ENCODE measurements at places on chromosomes 6 and 20. TPM values are rescaled to one million over a fixed set of nuclear protein-coding genes. Genes with fewer than 3 reads are reported as not detected.

DNA sequence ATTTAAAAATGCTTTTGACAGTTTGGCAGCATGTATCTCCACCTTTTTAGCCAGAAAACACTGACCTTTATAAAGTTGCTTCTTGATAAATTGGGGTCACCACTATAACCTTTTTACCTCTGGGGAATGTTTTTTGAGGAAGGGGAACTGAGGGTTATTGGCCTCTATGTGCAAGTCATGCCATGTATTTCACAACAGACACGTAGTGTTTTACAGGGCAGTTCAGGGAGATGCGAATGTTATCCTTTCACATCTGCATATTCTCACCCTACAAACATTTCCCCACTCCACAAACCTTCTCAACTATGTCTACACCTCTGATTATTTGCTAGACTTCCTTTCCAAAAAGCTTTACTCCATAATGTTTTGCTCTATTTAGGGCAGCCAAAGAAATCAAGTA is 17.0 kb upstream of the SLA2 start:
- no peak for DNase-seq

LPA gene
- total RNA-seq: not detected

GRCh38 chr6:157505912-157506491 is 125.0 kb downstream of the ZDHHC14 start:
- no peak for DNase-seq

GRCh38 chr6:37077905-37078296 is 72.4 kb downstream of the FGD2 start:
- peak; percentile 94 for DNase-seq

GRCh38 chr20:10253780-10254179 is 35.1 kb downstream of the SNAP25 start:
- DNase-seq: no peak

DNA sequence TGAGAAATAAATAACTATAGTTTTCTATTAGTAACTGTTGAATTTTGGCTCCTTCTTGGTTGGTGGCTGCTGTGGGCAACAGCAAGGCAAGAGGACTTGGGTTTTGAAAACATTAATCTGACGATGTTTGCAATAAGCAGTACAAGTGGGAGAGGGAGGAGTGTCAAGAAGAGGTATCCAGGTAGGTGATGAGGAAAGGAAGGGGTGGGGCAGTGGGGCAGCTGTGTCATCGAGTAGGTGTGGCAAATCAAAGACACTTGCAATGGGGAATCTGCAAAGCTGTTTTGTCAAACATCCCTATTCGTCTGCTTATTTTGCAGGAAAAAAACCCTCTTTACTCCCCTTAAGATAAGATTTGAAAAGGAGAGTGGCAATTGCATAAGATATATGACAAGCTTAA is 171.9 kb upstream of the MAP3K7 start:
- no peak for DNase-seq

DNA sequence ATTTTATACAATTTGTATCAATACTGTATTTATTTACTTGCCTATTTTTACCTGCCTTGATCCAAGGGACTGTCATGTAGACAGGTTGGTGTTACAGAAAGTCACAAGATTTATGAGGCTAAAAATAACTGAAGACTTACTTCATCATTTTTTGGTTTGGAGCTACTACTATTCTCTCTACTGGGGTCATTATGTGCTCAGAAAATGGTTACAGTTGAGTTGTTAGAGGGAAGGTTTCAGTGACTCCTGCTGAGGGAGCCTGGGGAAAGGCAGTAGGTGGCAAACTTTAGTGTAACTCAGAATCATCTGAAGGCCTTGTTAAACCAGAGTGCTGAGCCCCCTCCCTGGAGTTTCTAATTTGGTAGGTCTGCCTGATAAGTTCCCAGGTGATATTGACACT is 118.8 kb downstream of the TINAG start:
- DNase-seq: no peak

C20orf202 gene
- total RNA-seq: not detected

DNA sequence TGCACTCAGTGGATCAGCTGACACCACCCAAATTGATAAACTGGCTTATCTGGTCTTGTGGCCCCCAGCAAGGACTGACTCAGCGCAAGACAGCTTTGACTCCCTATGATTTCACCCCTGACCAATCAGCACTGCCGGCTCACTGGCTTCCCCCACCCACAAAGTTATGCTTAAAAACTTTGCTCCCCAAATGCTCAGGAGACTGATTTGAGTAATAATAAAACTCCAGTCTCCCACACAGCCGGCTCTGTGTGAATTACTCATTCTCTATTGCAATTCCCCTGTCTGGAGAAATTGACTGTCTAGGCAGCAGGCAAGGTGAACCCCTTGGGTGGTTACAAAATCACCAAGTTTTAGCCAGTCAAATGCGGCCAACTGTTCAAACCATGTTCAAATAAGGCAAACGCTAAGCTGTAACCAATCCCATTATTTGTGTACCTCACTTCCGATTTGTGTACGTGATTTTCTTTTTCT is 32.5 kb downstream of the SLC22A2 start:
- no peak for DNase-seq

PDYN gene
- total RNA-seq: not detected

SAPCD1 gene
- total RNA-seq: not detected

GRCh38 chr6:6752129-6752528 is 163.6 kb downstream of the LY86 start:
- DNase-seq: no peak

- no peak for DNase-seq
Measured at GRCh38 chr6:88455317-88455716, 289.2 kb upstream of the CNR1 start.

GRCh38 chr20:45826381-45827019 is 612 bp downstream of the TNNC2 start:
- DNase-seq: peak; percentile 87

GUCA1A gene
- not detected for total RNA-seq

DNA sequence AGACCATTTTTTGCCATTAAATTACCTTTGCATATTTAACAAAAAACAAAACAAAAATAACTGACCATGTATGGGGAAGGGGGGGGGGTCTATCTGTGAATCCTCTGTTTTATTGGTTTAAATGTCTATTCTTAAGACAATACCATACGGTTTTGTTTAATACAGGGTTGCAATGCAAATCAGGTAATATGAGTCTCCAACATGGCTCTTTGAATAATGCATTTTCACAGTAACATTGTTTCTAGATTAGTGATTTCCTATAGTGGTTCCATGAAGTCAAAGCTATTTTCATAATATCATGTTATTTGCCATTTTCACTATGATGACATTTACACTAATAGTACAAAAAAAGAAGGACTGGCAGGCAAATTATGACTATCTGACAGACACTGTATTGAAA is 64.7 kb upstream of the LYRM2 start:
- DNase-seq: no peak

DNA sequence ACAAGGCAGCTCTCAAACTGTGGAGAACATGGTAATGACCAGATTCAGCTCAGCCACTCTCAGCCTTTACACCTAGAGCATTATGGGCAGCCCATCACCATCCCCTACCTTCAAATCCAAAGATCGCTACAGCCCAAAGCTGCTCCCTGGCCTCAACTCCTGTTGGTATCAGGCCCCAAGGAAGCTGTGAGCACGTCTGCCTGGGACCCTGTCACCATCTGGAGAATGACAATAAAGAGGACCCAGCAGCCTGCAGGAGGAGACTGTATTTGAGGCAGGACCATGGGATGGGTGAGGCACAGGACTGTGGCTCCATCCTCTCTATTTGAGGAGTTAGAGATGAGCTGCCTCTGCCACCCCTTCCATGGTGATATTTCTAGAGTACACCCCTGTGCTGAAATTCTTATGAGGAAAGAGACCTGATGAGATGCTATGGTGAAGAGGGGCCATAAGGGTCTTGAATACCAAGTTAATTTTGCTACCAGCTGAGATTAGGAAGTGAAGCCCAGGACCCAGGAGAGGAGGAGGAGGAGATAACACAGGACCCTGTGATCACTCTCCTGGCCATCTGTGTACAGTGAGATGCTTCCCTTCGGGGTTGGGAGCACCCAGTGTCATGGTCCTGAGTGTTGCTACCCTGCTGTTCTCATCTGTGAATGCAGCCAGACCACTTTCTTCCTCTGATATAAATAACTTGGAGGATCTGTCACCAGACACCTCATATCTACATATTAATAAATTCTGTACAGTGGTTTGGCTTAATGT is 19.6 kb upstream of the MICB start:
- no peak for DNase-seq

DNA sequence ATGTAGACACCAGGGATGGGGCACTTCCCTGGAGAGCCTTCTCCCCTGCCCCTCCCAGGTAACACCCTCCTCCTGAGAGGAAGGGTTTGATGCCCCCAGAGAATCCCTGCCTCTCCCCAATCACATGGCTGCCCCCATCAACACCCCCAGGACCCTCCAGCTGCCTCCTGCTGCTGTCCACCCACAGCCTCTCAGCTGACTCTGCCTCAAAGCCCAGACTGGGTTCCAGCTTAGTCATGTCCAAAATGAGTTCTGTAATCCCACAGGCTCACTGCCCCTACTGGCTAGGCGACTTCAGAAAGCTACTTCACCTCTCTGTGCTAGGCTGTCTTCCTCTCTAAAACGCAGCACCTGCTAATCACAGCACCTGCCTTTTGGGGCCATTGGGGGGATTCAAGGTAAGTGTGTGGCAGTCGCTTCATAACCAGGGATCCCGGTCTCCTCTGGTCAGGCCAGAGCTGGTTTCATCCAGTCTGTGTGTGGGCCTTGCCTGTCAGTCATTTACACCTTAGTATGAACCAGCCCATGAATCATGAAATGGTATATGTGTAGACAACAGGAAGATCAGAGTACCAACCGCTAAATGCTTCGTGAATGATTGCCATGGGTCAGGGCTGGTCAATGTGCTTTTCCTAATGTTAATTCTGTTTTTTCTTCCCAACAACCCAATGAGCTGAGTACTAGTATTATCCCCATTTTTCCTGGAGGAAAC is 40.4 kb downstream of the TFEB start:
- DNase-seq: no peak

DNA sequence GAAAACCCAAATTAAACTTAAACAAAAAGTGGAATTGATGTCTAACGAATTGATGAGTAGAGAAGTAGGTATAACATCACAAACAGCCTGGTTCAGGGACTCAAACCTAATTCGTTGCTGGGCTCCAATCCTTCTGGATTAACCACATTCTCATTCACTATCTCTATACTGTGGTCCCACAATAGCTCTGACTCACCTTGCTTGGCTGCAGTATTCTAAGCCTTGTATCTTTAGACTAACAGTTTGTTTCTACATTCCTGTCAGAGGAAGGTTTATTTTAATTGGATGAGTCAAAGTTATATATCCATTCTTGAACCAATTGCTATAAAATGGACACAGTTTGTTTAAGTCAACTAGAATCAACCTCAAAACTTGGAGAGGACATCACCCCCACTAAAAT is 530.5 kb upstream of the PTCHD4 start:
- no peak for DNase-seq

- DNase-seq: no peak
Measured at GRCh38 chr20:49669601-49670189, 44.0 kb downstream of the B4GALT5 start.

SLC22A16 gene
- total RNA-seq: 1.00 TPM

RUNX2 gene
- total RNA-seq: 1.00 TPM

GRCh38 chr20:16828666-16829305 is 80.6 kb downstream of the OTOR start:
- no peak for DNase-seq

DNA sequence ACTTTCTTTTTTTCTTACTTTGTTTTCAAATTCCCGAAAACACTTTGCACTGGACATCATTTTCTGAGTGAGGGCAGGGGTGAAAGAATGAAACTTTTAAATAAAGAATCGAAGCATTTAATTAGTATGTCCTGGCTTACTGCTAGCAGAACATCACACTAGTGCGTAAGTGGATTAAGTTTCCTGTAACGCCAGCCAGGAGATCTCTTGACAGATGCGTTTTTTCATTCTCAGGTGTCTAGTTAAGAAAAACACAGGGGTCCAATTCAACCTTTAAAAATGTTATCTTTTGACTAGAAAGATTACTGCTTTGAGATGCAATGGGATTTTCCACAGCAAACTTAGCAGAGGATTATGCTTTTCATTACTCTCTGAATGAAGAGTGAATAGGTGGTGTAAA is 858.8 kb upstream of the EPHA7 start:
- DNase-seq: no peak

DNA sequence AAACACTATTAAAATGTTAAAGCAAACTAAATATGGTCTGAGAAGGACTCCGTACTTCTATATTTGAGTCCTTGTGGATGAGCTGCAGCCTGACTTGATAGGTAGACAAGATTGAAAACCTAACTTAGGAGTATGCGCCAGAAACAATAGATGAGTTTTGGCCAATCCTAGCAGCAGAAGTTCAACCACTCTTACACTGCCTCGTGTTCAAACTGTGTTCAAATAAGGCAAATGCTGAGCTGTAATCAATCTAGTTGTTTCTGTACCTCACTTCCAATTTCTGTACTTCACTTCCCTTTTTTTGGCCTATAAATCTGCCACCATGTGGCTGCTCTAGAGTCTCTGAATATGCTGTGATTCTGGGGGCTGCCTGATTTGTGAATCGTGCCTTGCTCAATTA is 13.2 kb upstream of the SERINC1 start:
- DNase-seq: no peak

DNA sequence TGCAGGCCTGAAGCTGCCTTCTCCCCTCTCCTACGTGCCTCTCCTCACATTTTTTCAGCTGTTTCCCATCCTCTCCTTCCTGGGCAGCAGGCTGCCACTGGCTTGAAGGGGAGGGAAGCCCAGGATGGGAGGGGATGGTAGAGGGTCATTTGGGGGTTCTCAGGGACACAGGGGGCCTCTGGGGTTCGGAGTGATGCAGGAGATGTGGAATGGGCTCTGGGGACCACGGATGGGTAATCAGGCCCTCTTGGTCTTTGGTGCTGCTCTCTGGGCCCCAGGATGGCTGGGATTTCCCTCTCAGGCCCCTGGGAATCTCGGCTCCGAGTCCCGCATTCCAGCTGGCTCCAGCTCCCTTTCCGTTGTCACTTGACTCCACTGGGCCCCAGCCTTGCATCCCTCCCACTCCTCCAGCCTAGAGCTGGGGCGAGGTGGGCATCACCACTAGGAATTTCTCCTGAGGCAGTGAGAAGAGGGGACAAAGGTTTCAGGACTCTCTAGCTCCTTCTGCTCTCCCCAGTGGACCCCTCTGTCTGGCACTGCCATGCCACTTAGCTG is 2.0 kb upstream of the DDR1 start:
- peak; percentile 77 for DNase-seq
